ENCODE measurements at places on chromosomes 4 and X.

- DNase-seq = peak; percentile 51
Measured at GRCh38 chr4:77927991-77928925, 65.6 kb downstream of the MRPL1 start.

DNA sequence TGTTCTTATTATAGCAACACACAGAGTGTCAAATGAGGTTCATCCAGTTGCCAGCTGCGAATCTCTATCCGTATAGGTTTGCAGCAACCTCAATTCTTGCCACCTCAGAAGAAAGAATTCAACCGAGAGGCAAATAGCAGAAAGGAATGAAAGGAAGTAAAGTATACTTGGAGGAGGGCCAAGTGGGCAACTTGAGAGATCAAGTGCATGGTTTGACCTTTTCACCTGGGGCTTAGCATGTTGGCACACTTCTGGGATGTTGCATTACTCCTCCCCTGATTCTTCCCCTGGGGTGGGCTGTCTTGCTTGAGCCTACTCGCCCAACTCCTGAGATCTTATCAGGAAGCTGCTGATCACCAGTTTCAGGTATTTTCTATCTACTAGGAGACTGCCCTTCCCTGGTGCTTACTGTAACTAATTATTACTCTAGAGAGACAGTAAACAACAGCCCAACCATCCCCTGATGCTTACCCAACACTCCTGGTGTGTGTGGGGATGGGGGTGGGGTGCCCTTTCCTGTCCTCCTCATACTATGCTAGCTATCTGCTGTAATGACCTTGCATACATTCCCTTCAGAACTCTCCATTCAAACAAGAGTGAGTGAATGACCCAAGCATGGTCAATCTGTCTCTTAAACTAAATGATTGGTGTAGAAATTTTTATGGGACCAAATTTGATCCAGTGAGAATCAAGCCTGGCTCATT is 7.3 kb upstream of the TMEM33 start:
- DNase-seq = no peak

- no peak for DNase-seq
Measured at GRCh38 chr4:23547096-23547495, 342.8 kb downstream of the PPARGC1A start.

DNA sequence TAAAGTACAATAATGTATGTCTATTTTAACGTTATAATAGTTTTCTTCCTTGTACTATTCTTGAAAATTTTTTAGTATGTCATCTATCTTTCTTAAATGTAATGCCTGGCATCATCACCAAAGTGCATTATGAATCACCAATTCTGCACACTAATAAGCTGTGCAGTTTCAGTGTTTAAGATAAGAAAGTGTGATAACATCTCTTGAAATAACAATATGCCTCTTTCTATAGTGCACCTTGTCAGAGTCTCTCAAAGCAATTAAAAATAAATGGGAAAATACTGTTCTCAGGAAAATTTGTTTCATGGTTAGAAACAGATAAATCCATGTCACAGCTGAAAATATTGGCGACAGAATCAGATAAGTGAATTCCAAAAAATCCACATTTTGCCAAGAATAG is 457.4 kb upstream of the PCDH10 start:
- DNase-seq = no peak

GRCh38 chr4:10223782-10224181 is 107.2 kb upstream of the WDR1 start:
- no peak for DNase-seq

- DNase-seq = peak; percentile 67
Measured at GRCh38 chrX:70479247-70479921, 34.7 kb downstream of the DLG3 start.

GRCh38 chrX:68139791-68140190 is 293.5 kb downstream of the OPHN1 start:
- DNase-seq = no peak

GRCh38 chr4:52864793-52865192 is 2.7 kb downstream of the RASL11B start:
- DNase-seq = peak; percentile 66

- no peak for DNase-seq
Measured at GRCh38 chr4:2615821-2616220, 79.4 kb downstream of the FAM193A start.

GRCh38 chr4:187357045-187357643 is 633.5 kb upstream of the FAT1 start:
- no peak for DNase-seq

GRCh38 chrX:99717716-99718115 is 692.4 kb downstream of the PCDH19 start:
- no peak for DNase-seq

DNA sequence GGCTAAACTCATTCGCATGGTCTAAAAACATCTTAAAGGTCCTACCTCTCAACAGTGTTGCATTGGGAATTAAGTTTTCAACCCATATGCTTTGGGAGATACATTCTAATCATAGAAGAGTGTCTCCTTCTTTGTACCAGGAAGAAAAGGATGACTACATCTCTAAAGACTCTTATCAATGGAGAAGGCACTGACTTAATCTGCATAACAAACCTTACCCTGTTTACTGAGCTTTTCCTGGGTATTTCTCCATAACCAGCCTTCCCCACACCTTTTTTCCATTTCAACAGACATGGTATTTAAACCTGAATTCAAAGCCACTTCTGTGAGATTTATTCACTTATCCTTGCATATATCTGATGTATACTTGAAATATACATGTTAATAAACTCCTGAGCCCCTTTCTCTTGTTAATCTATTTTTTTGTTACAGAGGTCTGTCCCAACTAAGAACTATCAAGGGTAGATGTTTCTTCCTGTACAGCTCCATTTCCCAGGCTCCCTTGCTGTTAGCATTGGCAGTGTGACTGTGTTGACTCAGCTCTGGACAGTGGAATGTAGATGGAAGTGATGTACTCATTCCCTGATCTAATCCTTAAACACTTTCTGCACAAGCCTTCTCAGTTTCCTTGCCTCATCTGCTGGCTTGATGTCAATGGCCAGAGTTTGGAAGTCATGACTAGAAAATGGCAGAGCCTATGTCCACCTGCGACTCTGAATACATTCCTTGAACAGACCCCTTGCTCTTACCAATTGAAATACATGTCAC is 148.9 kb upstream of the CPEB2 start:
- peak; percentile 82 for DNase-seq

DNA sequence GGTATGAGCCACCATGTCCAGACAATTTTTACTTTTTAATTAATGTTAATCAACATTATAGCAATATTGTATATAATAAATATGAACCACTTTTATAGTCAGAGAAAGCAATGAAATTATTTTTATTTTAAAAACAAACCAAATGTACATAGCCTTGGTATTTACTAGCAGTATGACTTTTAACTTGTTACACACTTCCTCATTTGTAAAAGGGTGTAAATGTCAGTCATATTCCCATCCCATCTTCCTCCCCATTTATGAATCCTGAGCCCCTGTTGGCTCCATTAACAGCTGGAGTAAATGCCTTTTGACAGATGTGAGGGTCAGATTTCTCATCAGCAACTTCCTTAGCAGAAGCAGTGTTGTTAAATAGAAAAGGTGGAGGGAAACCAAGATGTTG is 179.6 kb upstream of the SPRY1 start:
- no peak for DNase-seq

DNA sequence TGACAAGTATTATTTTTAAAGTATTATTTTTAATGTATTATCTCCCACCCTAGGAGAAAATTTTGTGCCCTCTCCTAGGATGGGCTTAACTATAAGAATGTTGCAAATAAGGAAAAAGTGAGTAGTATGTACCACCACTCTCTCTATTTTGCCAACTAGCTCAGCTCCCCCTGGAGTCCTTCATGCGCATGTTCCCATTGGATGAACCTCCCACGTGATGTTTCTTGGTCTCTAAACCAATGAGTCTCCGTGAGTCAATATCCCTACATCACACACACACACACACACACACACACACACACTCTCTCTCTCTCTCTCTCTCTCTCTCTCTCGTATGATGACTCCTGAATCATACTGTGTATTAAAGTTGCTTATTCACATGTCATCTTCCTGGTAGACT is 129.7 kb upstream of the ZFP42 start:
- DNase-seq = no peak

DNA sequence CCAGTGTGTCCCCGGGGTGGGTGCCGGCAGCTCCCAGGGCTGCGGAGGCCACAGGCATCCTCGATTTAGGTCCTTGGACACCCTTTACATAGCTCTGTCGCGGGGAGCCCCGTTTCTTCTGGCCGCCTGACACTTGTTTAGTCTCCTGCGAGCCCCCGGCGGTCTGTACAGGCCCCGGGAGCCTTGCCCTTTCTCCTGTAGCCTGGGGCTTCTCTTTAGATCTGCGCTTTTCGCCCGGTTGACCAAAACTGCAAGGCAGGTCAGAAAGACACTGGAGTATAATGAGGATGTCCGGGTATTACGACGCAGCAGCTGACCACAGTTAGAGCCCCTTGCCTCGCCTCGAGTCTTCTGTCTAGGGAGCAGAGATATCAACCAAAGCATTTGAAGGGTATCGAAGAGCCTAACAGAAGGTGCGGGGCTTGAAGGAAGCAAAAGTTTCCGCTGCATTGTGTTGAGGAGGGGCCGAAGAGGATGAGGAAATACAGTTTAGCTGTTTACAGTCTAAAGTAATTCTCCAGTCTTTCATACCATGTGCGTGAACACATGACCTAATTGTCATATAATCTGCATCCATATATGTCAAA is 479 bp downstream of the BRCC3 start:
- DNase-seq = peak; percentile 17

- no peak for DNase-seq
Measured at GRCh38 chr4:52010986-52011385, 9.2 kb downstream of the LRRC66 start.

- DNase-seq = no peak
Measured at GRCh38 chr4:74878323-74878722, 54.6 kb upstream of the PARM1 start.

DNA sequence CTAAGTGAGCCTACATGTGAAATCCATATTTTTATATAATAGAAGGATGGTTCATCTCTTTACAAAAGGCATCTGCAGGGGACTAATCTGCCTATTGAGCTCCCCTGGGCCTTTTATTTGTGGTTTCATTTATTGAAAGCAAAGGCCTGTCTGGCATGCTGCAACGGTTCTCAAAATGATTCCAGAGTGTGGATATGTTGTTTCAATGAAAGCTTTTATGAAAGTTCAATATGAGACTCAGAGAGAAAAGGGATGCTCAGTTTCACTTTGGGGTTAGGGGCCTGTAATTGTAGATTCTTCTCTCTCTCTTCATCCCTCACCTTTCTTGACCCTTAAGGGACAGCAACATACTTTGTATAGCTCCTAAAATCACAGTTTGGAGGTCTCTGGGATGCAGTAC is 204.2 kb upstream of the CASK start:
- no peak for DNase-seq

DNA sequence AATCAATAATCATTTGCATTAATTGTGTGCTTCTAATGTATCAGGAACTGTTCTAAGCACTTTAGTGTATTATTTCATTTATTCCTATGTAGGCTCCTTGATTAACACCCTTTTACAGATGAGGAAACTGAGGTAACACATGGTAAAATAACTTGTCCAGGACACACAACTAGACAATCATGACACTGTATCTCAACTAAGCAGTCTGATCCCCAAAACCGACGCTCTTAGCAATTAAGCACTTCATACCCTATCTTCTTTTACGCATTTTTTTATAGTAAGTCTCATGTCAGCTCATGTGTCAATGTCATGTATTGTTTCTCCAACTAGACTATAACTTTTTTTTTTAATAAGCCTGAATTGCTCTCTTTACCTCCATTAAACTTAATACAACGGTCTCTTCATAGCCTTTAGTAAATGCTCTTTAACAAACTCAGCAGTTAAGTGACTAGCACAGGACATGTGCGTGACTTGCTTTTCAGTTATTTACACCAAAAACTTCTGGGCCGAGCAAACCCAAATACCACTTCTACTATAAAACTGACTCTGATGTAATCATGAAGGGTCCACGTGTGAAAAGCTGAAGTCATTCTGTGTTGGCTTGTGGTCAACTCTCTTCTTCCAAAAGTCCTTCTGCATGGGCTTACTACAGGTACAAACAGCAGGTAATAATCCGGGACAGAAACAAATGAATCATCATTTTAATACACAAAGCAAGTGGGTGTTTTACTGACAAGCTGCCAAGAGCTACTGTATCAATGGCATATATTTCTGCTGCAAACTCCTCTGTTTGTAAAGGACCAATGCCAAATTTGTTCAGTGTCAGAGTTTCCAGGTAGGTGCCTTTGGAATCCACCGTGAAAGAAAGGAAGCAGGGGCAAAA is 7.9 kb upstream of the AMBN start:
- DNase-seq = no peak

DNA sequence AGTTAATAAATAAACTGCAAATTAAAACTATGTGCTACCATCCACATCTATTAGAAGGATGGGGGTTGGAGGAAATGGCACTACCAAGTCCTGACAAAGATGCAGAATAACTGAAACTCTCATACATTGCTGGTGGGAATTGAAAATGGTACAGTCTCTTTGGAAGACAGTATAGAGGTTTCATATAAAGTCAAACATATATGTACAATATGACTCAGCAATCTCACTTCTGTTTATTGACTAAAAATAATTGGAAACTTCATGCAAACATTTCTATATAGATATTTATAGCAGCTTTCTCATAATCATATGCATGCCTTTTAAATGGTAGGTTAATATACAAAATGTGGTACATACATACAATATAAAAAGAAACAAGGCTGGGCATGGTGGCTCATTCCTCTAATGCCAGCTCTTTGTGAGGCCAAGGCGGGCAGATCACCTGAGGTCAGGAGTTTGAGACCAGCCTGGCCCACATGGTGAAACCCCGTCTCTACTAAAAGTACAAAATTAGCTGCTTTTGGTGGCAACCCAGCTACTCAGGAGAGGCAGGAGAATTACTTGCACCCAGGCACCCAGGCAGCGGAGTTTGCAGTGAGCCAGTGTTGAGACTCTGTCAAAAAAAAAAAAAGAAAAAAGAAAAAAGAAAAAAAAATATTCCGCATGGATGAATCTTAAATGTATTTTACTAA is 225.0 kb upstream of the CXXC4 start:
- no peak for DNase-seq

- DNase-seq = no peak
Measured at GRCh38 chr4:122150931-122151330, 1.2 kb upstream of the BLTP1 start.

GRCh38 chr4:186088523-186088922 is 16.0 kb upstream of the FAM149A start:
- DNase-seq = no peak

DNA sequence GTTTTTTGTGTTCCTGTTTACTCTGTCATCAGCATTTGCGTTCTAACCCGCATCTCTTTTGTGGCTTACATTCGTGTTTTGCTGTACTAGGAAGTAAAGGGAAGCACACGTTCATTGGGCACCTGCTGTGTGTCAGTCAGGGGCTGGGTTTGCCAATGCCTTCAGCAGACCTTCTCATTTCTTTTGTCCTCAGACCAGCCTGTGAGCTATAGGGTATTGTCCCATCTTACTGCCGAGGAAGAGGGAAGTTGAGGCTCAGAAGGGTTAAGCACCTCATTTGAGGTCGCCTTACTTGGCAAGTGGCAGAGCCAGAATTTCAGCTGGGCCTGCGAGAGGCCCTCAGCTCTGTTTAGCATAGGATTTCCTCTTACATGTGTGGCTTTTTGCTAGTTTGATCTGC is 8.7 kb downstream of the TBC1D14 start:
- no peak for DNase-seq
